ENCODE measurements at places on chromosomes 2 and 18.

DNA sequence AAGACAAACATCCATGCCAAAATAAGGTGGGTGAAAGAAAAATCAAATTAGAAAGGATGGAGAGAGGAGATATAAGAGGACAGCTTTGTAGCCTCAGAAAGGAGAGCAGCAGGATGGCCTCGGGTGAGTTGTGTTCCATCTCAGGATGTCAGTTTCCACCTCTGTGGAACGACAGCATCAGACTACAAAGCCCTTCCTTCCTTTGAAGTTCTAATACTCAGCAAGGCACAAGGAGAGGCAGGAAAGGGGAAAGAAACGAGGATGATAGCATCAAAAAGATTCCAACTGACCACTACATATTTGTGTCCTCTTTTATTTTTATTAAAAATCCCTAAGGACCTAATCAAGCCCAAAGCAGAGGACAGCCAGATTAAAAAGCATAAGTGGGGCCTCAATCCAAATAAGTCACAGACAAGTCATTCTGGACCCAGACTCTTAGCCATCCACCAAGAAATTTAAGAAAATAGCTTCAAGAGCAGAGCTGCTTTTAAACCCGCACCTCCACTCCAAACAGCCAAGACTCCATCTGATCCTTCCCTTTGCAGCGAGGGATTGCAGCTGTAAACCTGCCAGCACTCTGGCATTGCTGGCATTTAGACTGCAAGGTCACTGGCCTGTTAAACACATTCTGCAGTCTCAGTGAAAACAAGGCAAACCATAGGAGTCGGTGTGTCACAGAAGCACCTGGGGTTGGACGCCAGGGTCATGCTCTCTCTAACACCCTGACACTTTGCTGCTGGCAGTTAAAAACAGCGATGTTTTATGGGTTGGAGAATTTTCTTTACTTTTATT lies 314.5 kb upstream of the CHAC2 start:
- DNase-seq, result no peak

DNA sequence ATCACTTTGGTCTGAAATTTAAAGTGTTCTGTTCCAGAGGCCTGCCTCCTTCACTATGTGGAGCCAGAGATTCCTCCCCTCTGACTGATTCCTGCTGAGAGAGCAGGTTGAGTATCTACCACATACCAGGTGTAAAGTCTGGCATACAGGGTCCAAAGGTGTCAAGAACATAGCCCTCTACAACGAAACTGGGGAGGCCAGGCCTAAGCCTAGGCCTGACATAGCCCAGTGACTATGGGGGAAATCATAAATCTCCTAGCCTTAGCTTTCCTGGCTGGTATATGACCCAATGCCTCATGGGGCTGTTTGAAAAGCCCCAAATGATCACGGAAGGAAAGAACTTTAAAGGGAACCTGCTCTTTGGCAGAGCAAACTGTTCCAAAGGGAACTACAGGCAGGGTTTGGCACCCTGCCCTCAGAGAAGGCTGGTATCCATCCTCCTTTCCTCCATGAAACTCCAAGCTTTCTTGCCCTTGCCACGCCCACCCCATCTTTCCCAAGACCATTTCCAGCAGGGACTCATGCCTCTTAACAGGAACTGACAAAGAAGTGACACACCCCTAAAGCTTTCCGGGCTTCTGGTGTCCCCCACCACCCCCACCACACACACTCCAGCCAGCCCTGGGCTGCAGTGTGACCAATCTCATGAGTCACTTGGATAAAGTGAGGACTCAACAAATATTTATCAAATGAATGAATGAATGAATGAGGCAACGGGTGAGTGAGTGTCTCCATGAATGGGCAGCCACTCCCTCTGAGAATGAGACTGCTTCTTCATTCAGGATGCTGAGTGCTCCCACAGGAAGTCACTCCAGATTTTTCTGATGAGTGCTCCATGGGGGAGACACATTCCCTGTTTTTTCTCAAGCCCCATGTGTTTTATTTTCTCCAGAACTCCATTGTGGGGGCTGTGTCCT lies 114.5 kb upstream of the STPG4 start:
- peak; percentile 88 for DNase-seq

DNA sequence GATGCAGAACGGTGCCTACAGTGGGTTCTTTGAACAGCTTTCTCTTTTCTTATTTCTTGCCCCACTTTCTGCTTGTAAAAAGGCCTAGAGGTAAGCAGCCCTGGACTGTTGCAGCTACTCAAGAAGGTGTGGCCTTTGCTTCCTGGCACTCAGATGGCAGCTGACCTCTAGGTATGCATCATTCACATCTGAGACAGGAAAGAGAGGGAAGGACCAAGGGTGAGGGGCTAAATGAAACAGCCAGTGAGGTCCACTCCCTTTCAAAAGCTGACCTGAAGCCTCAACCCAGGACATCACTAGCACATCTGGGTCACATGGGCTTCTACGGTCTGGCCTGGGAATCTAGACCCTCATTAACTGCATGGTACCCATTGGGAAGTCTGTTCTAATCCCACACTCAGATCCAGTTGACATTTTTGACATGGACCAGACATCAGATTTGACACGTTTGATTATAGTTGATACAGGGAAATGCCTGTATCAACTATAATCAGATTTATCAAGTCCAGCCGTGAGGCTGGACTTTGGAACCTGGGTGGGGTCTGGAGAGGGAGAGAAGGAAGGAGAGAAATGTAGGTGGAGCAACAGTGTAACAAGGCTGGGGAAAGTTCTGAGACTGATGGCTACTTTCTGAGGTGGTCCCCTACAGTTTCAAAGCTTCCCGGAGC lies 60.2 kb downstream of the E2F6 start:
- no peak for DNase-seq

- DNase-seq, result no peak
These were observed 248.2 kb downstream of the TMX3 start for GRCh38 chr18:68466672-68467071.

Measured in fibroblast of skin of left biceps (primary cell).